ENCODE measurements at places on chromosomes 3 and 15.
A peak's percentile ranks its signal among the peaks of the same experiment; 100 is the strongest.

DNA sequence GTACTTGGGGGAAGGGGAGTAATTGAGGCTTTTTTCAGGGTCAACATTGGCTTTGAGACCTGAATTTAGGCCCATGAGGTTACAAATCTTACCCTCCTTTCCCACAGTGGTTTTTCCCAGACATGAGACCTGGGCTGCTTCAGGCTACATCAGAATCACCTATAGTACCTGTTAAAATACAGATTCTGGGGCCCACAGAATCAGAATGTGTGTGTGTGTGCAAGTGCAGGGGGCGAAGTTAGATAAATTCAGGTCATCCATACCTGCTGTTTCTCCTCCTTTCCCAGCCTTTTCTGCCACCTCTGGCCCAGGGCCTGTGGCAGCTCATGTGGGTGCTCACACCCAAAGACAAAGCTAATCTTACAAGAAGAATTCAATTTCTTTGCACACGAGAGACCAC lies 110.5 kb downstream of the RAB11A start:
- no peak for DNase-seq

DNA sequence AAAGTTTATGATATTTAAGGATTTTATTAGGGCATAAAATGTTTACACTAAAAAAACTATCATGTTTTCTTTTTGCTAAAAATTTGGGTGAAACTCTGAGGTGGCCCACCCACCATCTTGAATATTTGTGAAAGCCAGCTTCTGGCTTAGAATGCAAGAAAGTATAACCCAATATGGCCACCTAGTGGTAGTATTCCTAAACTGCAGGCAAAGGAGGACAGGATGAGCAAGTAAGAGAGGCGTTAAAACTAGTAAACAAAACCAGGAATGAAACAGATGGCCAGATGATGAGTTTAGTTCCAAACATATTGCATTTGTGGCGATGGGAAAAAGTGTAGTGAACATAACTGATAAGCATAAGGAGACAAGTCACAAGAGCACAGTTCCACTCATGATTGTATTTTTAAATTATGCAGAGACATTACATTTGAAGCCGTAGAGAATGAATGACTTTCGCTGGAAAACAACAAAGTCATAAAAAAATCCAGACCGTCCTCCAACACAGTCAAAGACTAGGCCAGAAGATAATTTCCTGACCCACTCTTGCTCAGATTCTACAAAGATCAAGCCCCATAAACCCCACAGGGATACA lies 103.3 kb upstream of the PRTG start:
- DNase-seq = no peak

GRCh38 chr3:66582721-66583423 lies 82.0 kb upstream of the LRIG1 start:
- DNase-seq = peak; percentile 25

DNA sequence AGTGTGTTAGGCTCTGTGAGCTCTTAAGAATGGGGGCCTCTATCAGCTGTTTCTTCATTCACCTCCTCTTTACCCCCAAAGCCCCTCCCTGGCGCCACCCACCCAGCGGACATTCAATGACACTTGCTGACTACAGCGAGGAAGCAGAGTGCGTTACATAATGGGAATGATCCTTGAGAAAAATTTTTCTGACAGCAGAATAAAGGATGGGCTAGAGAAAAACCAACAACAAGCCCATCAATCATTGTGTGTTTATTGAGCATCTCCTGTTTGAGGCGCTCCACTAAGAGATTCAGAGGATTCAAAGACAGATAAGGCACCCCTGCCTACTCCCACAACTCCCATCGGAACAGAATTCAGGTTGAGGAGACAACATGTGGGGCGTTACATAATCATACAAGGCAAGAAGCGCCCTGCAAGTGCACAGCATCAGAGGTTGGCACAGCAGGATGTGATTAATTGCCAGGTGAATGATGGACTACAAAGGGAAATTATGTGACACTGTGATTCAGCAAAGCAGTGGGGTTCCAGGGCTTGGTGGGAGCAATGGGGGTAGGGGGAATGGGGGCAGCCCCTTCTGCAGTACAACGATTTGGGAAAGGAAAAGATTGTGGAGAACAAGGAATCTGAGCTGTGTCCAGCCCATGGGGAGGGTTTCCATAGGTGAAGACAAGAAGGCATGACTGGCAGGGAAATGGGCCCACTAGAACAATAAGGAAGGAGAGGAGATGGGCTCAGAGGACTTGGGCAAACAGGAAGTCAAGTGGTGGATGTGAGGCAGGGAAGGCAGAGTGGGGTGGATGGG lies 141.3 kb upstream of the ATP2B2 start:
- DNase-seq = no peak

DNA sequence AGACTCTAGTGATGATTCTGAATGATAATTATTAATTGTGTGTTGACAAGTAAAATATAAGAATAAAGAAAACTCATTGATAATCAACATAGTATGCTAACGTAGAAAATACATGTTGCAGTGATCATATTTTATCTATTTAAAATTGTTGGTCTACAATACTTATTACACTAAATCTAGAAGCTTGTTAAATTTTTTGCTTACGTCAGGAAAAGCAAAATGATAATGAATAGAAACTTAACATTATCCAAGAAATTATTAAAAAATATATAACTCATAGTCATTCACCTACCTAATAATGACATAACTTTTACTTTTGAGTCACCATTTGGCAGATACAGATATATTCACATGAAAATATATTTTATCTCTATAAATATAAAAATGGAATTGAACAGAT lies 984.1 kb downstream of the PLOD2 start:
- DNase-seq = no peak

DNA sequence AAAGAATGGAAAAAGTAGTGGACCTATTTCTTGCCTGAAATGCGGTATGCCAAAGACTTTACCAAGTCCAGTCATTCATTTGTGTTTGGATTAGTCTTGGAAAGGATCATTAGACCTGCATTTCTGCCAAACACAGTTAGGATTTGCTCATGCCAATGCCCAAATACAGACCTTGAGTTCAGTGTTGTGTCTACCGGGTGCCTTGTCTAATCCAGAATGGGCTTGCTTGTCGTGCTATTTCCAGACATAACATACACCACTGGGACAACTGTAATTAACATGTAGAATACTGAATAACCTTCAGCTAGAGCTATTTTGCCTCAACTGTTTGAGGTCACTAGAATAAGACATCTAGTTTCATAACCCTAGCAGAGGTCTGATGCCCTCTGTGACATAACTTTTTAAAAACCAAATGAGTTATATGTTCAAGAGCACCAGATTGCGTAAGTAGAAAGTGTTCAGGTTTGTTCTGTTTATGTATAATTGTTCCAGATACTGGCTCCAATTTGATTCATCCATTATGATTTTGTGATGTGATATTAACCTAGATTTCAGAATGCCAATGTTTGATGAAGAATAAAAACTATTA lies 145.3 kb upstream of the DPH6 start:
- DNase-seq = no peak

DNA sequence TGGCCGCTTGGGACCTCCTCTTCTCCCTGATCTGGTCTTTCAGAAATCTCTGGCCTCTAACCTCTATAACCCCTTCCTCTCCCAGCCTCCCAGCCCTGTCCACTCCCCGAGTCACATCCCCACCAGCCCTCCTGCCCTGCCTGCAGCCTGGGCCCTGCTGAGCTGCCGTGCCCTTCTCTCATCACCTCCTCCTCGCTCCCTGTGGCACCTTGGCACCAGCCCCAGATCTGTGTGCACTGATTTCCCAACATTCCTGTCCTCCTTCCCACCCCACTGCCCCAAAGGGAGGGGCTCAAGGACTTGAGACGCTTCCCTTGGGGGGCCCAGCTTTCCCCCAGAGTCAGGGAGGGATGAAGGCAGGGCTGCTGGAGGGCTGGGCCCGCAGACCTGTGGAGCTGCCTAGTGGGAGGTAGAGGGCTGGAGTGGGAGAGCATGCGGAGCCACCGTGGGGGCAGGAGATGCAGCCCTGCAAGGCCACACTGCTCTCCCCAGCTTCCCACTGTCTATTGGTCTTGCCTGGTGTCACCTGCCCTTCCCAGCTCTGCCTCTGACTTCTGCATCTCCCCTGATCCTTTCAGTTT lies 42.7 kb downstream of the EXOG start:
- DNase-seq = no peak

- no peak for DNase-seq
Observed at GRCh38 chr15:60643555-60643954, 164.6 kb upstream of the ICE2 start.

GRCh38 chr3:118055381-118055780 lies 979.3 kb downstream of the IGSF11 start:
- DNase-seq = no peak

- DNase-seq = no peak
Observed at GRCh38 chr3:69848113-69848512, 108.8 kb downstream of the MITF start.

DNA sequence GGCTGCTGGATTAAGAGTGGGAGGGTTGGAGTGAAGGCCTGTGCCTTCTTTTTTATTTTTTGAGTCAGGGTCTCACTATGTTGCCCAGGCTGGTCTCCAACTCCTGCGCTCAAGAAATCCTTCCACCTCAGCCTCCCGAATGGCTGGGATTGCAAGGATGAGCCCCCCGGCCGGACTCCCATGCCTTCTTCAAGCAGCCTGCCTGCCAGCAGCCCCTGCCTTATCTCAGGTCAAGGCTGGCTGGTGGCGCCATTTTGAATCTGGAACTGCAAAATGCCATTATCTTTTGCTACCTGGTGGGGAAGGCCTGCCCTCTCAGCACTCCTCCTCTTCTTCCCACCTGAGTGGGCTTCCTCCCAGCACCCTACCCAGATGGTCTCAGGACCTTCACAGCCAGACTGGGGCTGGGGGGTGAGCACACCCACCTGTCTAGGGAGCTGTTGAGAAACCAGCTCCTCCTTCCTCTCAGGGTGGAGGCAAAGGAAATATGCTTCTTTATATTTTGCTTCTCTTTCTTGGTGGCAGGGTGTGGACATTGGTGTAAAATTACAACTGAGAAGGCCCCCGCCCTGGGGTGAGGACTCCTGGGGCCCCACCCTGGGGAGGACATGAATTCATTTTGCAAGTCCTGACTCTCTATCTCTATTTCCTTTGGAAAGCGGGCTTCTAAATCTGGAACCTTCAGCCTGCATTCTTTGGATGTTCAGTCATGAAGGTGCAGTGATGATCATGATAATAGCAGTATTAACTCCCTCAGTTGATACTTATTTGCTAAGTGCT lies 7.7 kb upstream of the FLNB start:
- no peak for DNase-seq

- no peak for DNase-seq
Observed at GRCh38 chr15:30043211-30043655, 39.5 kb upstream of the GOLGA8J start.

- DNase-seq = no peak
Observed at GRCh38 chr15:49063402-49064280, 17.4 kb upstream of the SECISBP2L start.

DNA sequence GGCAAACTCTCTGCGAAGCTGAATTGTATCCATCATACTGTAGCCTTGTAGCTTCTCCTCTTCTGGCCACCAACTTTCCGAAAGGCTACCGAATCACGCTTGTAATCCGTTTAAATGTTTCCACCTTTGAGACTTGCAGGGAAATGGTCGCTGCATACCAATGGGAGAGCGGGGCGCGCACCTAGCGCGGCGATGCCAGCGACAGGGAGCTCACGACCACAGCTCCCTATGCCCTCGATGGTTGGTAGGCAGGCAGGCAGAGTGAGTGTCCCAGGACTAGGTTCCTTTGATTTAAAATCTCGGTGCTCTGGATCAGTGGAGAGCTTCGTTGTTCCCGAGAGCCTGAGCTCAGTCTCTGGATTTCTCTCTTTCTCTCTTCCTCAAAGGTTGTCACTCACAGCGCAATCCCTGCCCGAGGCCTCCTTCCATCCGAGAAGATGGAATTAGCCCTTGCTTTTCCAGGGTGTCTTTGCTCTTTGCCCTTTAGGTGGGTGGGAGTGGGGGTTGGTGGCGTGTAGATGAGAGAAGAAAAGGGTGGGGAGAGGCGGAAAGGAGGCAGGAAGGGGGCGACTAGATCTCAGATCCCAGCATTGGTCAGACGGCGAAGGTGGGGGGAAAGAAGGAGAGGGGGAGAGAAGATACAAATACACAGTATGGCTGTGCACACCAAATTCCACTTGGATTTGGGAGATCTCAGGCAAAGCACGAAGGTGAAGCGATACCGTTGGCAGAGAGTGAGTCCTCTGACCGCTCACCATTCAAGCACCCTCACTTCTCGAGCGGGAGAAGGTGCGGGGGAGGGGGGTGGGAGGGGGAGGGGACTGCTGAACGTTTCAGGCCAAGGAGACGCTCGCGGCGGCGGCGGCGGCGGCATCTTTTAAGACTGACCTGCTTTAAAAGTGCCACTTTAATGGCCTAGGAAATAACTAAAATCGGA lies at the start of gene SLITRK3:
TSS of gene SLITRK3 (minus strand) at position 745 of the 937 bp plus-strand sequence. CDS start 5,554 bp downstream, outside the sequence.
- no peak for DNase-seq

GRCh38 chr3:10867384-10867783 lies 51.4 kb downstream of the SLC6A11 start:
- DNase-seq = no peak
